ENCODE measurements at places on chromosomes 3 and 15.
A peak's percentile ranks its signal among the peaks of the same experiment; 100 is the strongest.

DNA sequence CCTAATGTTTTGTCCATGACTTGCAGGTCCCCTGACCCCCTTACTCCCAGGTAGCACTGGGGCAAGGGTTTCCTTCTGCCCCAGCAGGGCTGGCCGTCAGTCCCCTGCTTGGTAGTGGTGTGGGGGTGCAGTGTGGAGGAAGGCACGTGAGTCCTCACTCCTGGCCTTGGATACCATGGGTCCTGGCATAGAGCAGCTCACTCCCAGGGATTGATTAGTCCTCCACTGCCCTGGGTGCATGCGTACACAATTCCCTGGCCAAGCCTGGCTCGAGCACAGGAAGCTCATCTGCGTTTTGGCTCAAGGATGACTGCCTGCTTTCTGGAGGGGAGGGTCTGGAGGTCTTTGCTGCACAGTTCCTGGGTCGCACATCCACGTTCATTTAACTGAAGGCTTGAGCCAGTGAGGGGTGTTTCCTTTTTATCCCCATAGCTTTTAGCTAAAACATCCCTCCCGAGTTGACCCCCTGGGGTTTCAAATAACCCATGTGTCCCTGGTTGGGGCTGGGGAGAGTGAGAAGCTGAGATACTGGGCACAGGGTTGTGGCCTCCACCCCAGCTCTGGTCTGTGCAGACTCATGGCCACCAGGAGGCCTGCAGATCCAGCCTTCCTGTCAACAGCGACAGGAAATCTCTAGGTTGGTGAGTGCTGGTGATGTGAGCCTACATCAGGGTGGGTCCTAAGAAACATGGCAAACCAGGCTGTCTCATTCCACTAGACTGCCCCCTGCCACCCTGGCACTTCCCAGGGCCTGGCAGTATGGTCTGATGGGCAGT lies 11.5 kb downstream of the HEMK1 start:
- no peak for DNase-seq

DNA sequence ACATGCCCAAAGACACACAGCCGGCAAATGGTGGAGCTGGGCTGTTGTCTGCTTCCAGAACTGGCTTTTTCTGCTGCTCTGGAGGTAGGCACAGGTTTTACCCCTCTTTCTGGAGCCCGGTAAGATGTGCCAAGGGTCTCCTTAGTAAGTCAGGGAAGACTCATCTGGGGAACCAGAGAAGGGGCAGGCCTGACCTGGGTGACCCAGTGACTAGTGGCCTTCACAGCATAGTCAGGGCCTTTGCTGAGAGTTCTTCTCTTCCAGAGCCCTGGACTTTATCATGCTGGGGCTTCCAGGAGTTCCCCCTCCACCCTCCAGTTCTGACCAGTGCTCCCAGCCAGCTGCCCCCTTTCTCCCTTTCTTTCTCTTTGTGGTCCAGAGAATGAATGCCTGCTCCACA lies 3.2 kb downstream of the CD276 start:
- DNase-seq = no peak

DNA sequence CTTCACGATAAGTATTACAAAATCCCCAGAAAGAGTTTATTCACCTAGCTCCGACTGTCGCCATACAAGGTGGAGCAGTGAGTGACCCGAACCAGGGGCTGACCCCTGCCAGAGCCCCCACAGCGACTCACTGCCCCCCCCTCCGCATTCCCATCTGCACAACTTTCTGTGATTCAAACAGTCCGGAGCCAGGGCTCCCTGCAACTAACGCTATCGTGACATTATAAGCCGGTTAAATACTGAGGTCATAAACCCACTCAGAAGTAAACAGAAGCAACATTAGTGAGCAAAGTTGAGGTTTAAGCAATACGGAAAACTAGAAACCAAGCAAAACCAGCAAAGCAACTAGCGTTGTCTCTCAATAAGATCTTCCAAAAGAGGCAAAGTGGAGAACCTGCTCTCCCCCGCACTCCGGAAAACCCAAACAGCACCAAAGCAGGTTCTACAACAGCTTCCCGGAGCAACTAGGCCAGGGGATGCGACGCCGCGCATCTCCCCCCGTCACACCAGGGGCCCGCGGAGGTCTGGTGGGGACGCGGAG lies 642 bp downstream of the SCAP start:
- peak; percentile 10 for DNase-seq

- DNase-seq = no peak
Measured at GRCh38 chr15:101528108-101528916, 38.8 kb upstream of the PCSK6 start.

- DNase-seq = no peak
Measured at GRCh38 chr3:140188285-140188684, 253.3 kb downstream of the CLSTN2 start.

- no peak for DNase-seq
Measured at GRCh38 chr3:73094951-73095350, 33.5 kb downstream of the EBLN2 start.

DNA sequence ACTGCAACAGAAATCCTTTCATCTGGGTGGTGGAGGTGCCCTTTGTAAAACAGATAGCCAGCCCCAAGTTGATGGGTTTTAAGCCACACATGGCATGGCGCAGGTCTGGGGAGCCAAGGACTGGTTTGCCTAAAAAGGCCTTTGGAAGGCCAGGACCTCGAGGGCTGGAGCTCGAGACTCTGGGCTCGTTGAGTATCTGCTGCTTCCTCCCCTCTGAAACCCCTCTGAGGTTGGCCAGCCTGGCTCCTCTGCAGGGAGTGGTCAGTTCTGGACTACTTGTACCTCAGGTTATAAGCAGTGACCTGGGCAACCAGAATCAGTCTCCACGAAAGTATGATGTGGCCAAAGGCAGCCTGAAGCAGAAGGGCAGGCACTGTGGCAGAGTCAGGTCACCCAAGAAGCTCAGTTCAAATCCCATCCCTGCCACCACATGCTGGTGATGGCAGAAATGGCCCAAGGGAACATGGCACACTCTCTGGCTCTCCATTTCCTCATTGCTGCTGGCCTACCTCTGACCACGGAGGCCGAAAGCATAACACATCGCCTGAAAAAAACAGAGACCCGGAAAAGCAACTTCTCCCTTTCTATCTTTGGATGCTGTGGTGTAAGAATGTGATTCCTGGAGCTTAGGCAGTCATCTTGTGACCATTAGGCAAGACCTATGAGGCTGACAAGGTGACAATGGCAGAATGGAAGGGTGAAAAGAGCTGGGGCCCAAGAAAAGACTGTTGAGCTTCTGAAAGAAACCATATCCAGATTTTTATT lies 51.2 kb downstream of the WNT7A start:
- DNase-seq = no peak

Data from stimulated activated CD8-positive, alpha-beta memory T cell treated with anti-CD3 and anti-CD28 coated beads, Interleukin-4, amount 100 ng/mL, for 1 hour (primary cell).